ENCODE measurements at places on chromosomes 2 and 18.

- DNase-seq, result no peak
These were observed 13.5 kb upstream of the PRLH start for GRCh38 chr2:237552908-237553307.

GRCh38 chr2:200356857-200357384 is 50.4 kb downstream of the SPATS2L start:
- no peak for DNase-seq

- no peak for DNase-seq
These were observed 82.7 kb upstream of the CD302 start for GRCh38 chr2:159880729-159881128.

DNA sequence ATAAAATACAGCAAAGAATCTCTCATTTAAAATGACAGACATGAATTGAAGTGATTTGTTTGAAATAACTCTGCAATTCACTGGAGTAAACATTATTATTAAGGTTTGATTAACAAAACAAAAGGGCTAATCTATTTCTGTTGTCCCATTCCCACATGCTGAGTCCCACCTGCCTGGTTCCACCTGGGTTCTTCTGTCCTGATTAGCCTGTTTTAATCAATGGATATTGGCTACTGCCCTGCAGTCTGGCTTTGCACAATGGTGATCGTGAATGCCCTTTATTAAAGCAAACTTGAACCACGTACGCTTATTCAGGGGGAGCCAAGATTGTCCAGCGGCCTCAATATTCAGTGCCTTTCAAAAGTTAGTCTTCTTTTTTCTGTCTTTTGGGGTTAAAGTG is 72.8 kb upstream of the CDH19 start:
- DNase-seq, result no peak

DNA sequence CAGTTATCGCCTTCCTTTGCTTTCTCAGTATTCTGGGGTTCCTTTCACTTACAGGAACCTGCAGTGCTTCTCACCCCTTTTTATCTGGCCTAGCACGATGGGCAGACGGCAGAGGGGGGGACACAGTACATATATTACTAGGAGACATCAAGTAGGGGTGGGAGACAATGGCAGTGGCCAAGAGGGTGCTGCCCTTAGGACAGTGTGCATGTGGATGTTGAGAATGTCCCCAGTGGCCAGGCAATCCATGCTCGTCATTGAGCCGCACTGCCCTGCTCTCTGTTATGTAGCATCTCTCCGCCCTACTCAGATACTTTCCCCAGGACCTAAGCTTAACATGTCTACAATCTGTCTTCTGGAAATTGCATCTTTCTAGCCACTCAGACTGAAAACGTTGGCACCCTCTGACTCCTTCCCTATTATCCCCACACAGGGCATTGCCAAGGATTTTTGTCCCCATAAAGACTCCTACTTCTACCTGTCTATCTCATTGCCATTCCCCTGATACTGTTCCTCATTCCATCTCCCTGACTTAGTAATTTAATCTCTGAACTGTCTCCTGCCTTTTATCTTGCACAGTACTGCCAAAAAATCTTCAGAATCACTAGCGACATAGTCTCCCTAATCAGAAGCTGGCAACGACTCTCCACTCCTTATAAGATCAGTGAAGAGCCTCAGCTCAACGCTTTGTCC is 6.6 kb downstream of the DSG2 start:
- no peak for DNase-seq

- DNase-seq, result peak; percentile 26
These were observed 10.8 kb upstream of the TAF4B start for GRCh38 chr18:26215247-26215970.

DNA sequence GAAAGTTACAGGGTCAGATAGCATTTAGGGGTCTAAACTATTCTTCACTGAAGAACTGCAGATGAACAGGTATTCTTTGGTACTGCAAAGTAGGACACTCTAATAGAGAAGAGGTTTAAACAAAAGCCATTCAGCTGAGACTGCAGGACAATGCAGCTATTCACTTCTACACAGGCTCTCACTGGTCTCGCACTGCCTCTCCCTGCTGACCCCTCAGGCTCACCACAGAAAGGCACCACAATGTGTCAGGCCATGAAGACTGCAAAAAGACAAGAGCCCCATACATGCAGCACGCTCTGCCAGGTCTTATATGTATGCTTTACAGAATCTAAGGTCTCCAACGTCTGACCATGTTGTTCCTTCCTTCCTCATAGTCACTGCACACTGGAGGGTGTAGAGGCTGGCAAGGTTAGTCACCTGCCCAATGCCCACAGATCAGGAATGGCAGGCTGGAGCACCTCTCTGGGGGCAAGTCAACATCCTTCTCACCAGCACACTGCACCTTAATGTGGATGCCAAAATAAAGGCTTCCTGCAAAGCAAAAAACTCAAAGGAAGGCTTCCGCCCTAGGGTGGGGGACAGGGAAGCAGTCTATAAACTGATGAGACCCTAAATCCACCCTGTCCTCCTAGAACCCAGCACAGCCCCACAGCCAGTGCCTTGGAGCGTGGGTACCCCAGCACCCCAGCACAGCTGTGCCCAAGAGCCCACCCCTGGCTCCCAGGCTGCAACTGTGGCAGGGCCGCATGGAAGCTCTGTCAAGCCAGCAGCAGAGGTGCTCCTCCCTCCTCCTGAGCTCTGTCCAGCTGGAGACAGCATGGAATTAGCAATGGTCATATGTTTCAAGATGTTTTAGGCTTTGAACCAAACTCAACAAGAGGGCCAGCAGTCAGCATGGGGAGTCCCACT is 10.7 kb upstream of the RNU4ATAC start:
- no peak for DNase-seq

GRCh38 chr2:88181511-88181910 is 11.4 kb downstream of the THNSL2 start:
- DNase-seq, result no peak

GRCh38 chr2:163612332-163612731 is 123.5 kb downstream of the FIGN start:
- DNase-seq, result peak; percentile 85

- DNase-seq, result peak; percentile 94
These were observed 11.1 kb upstream of the SCG2 start for GRCh38 chr2:223613017-223613950.

DNA sequence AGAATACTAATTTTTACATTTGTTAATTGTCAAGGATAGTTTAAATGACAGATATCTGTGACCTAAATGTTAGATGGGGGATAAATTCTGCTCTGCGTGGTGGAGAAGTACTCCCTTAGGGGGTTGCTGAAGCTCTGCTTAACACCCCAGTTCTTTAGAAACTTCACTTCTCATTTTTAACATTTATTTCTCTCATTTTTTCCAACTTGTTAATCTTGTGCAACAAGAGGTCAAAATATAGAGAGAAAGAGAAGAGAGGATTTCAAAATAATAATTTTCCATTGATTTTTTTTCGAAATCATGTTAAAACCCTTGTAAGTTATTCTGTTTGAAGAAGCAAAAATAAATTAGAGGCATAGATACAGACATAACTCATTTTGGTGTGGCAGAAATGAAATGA is 61.3 kb upstream of the SLC8A1 start:
- DNase-seq, result no peak

GRCh38 chr2:127531221-127531648 is 4.2 kb upstream of the MYO7B start:
- DNase-seq, result no peak

- DNase-seq, result no peak
These were observed 4.5 kb downstream of the CEBPZ start for GRCh38 chr2:37226863-37227262.

- no peak for DNase-seq
These were observed 153.5 kb downstream of the SLC39A10 start for GRCh38 chr2:195810340-195811098.

GRCh38 chr2:47230418-47230817 is 75.3 kb upstream of the STPG4 start:
- DNase-seq, result peak; percentile 58

DNA sequence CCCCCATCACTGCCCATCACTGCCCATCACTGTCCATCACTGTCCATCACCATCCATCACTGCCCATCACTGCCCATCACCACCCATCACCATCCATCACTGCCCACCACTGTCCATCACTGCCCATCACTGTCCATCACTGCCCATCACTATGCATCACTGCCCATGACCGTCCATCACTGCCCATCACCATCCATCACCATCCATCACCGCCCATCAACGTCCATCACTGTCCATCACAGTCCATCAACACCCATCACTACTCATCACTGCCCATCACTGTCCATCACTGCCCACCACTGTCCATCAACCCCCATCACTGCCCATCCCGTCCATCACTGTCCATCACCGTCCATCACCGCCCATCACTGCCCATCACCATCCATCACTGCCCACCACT is 57.8 kb upstream of the OTOS start:
- DNase-seq, result no peak

DNA sequence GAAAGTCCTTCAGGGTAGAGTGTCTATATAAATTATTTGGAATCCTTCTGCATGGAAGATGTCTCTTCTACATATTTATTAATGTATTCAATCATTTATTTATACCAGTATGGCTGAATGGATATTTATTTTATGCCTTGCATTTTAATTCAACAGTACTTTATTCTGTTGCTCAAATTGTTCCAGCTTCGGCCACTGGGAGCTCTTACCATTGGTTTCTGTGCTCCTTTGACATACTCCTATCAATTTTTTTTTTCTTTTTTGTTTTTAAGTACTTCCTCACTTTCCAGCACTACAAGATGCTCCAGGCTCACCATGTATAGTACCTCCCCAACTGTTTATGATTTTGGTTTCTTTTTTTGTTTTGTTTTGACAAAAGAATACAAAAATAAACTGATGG is 39.4 kb upstream of the WIPF1 start:
- DNase-seq, result no peak

- DNase-seq, result no peak
These were observed 553.7 kb downstream of the SLC4A3 start for GRCh38 chr2:220181165-220181564.

DNA sequence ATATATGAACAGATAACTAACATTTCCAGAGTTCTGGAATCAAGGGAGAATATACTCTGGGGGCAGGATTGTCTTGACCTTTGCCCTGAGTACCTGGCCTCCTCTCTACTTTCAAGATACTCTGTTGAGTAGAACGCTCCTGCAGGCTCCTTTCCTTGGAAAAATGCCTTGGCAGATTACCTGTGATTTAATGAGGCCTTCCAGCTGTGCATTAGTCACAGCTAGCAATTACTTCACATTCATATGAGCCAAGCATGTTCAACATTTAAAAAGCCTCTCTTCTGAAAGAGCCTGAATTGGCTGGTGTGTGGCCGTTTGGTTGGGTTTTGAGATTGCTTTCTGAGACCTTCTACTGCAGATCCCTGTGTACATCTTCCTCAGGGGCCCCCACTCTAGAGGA is 142.2 kb downstream of the PLCL1 start:
- DNase-seq, result peak; percentile 37

- DNase-seq, result peak; percentile 12
These were observed 32.8 kb downstream of the FAM124B start for GRCh38 chr2:224369028-224369632.

DNA sequence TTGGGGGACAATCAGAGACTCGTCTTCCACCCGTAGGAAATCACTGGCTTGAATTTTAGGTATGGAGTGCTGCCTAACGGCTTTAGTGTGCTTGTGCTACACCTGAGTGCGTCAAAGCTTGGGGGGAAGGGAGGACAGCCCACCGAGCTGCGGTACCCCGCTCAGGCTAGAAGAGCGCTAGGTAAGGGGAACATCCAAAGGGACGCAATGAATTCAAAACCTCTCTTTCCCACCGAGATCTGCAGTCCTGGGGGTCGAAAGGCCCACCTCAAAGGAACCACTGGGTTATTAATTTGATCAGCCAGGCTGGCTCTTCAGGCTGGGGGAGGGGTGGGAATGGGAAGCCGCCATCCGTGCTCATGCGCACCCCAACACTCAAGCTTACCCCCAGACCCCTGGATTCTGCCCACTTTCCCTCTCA is 2.7 kb downstream of the EPHA4 start:
- peak; percentile 82 for DNase-seq

DNA sequence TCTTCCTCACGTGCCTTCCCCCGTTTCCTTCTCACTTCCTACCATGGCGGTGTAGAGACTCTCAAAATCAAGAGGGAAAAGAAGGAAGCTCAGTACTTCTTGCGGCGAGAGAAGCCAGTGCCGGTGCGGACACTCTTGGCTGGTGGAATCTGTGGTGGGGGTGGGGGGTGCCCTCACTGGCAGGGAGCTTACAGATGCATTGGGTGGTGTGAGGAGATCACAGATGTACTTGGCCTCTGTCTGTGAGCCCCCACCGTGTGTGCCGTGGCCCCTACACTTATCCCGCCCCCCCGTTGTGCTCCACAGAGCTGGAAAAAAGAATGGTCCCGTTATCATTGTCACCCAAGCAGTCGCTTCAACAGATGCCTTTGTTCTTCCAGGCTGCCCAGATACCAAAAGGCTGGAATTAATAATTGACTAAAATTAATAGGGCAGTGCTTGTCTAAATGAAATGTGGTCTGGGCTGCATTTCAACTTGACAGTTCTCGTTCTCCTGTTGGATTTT is 79.8 kb downstream of the VAPA start:
- no peak for DNase-seq

- DNase-seq, result no peak
These were observed 44.0 kb upstream of the PDCL3 start for GRCh38 chr2:100518801-100519200.

DNA sequence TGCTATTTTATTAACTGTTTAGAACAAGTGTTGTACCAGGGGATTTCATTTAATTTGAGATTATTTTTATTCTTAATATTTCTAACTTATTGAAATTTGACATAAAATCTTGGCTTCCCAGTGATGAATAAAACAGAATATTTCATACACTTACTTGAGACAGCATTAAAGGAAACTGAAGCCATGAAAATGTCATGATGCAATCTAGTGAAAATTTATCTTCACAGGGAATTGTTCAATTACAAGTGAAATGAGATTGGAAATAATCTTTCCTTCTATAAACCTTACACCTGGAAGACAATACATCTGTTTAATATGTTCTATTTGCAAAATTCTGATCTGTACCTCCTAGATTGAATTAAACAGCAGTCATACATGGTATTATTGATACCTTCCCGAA is 511.0 kb upstream of the CDH7 start:
- DNase-seq, result no peak

DNA sequence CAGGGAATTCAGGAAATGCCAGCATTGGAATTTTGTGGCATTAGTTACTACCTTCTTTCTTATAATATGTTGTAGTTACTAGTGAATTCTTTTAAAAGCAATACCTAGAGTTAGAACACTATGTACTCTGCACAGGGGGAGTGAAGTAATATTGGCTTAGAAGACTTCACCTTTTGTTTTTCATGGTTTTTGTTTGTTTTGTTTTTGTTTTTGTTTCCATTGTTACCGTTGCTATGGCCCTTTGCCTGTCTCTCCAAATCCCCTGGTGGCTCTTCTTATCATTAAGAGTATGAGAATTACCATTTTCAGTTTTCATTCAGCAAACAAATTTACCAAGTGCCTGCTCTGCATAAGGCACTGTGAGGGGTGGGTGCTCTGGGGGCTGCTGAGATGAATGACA is 160.1 kb downstream of the HAUS1 start:
- no peak for DNase-seq

DNA sequence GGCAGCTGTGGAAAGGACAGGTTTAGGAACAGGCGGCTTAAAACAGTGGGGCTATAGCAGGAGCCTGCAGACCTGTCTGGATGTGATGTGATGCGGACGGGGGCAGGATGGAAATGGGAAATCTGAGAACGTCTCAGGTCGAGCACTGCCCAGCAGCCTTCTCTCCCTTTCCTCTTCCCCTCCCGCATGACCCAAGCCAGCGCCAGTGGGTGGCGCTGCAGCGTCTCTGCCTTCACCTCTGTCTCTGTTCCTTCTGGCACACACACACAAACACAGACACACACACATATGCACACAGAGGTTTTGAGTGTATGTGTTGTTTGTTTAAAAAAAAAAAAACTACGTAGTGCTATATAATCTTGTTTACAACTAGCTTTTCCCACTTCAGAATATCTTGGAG is 82.0 kb upstream of the SLC66A3 start:
- peak; percentile 52 for DNase-seq

- no peak for DNase-seq
These were observed 4.1 kb downstream of the MTCL1 start for GRCh38 chr18:8709248-8710059.
